ENCODE measurements at places on chromosomes 6 and 20. TPM values are rescaled to one million over a fixed set of nuclear protein-coding genes. Genes with fewer than 3 reads are reported as not detected.

RAET1L gene
- not detected for total RNA-seq

- no peak for DNase-seq
Measured at GRCh38 chr20:44072384-44072783, 114.6 kb downstream of the JPH2 start.

DNA sequence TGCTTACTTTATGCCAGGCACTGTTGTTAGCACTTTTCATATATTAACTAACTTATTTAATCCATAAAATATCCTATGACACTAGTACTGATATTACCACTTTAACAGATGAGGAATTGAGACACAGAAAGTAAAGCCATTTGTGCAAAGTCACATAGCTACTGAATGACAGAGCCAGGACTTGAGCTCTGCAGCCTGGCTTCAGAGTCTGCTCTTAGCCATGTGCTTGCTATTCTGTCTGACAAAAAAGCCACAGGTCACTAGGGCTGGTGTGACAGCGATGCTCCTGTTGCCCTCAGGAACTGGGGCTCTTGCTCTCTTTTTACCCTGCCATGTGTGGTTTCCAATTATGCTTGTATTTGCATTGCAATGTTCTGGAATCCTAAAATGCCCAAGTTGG is 44.7 kb upstream of the RNF8 start:
- no peak for DNase-seq

GRCh38 chr6:140729521-140729920 is 1355.1 kb upstream of the CITED2 start:
- no peak for DNase-seq

- no peak for DNase-seq
Measured at GRCh38 chr20:497979-498378, 35.6 kb upstream of the TBC1D20 start.
